ENCODE measurements at places on chromosomes 4 and X.

GRCh38 chr4:87092389-87093141 lies 127.9 kb downstream of the KLHL8 start:
- DNase-seq: peak; percentile 24

DNA sequence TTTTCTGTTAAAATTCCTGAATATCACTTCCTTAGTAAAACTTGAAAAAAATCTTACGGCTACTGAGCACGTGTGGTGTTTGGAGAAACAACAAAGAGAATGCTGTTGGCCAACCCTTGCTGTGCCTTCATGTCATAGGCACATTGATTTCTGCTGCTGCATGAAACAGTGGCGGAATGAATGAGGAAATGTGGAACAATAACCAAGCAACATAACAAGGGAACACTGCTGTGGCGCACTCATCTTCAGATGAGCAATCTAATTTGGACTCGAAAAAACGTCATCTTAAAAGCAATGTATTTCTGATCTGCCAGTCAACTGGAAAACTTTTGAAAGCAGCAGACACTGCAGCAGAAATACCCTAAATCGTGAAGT lies 51.4 kb downstream of the PROM1 start:
- no peak for DNase-seq

DNA sequence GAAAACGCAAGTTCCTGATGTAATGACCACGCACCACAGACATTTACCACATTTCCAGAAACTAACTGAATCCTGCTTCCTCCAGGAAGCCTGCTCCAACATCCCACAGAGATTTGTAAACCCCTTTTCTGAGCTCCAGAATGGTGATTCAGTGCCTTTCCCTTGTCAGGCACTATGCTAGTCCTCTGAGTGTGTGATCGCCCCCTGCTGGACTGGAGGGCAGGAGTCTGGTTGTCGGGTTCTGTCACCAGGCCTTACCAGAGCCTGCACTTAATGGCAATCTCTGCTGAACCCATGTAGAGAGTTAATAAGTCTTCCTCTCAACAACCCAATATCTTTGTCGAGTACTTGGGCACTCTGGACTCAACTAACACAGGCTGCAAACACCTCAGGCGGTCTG lies 14.5 kb upstream of the KDM5C start:
- no peak for DNase-seq

DNA sequence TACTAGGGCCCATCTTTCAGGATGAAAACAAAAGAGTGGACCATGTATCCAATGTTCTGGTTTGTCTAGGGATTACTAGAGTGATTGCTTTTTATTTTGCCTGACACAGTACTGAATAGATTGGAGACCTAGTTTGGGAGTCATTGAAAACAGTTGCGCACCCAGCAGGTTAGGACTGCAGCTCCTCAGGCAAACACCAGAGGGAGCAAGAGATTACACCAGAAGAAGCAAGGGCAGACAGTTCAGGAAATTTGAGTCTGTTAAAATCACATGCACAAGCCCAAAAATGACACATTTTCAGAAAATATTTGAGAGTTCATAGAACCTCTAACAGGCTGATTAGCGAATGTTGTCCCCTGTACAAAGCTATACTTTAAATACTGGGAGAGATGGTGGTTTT lies 55.6 kb downstream of the CYLC1 start:
- DNase-seq: no peak

DNA sequence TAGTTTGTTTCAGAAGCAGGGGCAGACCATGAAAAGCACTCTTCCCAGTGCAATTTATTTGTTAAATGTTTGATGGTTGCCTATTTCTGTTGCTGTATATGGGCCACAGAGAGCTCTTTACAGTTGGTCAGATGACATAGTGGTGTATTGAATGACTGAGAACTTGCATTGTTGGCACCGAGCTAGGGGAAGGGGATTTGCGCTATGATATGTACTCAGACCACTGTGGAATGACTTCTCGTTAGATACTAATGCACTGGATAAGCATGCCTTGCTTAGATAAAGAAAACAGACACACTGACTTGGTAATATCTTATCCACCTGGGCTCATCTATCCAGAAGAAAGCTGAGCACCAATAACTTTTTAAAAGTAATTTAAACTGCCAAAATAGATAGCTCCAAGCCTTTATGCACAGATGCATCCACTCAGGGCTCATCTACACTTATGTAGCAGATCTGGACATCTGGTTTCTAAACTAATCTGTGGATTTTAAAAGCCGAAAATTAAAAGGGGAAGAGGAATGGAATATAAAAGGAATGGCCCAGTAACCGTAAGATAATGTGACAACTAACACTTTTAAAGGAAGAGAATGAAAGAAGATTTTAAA lies 132.7 kb downstream of the GATB start:
- no peak for DNase-seq

DNA sequence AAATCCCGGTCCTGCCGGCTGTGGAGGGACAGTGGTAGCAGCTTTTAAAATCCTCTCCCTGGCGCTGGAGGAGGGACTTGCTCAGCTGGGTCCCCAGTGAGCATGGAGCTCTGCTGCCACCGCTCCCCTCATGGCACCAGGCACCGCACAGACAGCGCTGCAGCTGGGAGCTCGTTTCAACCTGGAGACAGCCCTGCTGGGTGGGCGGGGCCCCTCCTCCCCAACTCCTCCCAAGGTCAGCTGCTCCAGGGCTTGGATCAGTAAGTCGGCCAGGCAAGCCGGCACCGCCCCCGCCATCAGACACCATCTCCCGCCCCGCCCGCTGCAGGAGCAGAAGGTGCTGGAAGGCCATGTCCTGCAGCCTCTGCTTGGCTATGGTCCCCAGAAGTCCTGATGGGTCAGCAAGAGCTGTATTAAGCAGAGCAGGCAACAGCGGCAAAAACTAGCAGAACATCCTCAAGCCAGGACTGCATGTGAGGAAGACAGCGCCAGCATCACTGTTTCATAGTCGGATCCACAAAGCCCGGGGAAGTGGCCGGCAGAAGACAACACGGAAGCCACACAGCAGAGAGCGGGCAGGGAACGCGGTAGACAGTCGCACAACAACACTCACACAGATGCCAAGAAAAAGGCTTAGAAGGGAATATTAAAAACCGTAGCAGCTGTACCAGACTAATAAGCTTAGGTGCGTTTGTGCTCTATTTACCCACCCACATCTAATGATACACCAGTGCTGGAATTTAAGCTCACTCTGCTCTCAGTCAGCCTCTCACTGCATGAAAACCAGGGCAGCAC lies 16.2 kb downstream of the ZFYVE28 start:
- DNase-seq: no peak

- no peak for DNase-seq
Observed at GRCh38 chr4:152935631-152936445, at the start of gene FHDC1. FHDC1 (plus strand) TSS chr4:152936323; CDS start chr4:152943058, 6,735 bp downstream.

All from tibial nerve (tissue), 4 donors.